Fibroblast of pulmonary artery (primary cell): ENCODE measurements at places on chromosomes 3 and 15.

DNA sequence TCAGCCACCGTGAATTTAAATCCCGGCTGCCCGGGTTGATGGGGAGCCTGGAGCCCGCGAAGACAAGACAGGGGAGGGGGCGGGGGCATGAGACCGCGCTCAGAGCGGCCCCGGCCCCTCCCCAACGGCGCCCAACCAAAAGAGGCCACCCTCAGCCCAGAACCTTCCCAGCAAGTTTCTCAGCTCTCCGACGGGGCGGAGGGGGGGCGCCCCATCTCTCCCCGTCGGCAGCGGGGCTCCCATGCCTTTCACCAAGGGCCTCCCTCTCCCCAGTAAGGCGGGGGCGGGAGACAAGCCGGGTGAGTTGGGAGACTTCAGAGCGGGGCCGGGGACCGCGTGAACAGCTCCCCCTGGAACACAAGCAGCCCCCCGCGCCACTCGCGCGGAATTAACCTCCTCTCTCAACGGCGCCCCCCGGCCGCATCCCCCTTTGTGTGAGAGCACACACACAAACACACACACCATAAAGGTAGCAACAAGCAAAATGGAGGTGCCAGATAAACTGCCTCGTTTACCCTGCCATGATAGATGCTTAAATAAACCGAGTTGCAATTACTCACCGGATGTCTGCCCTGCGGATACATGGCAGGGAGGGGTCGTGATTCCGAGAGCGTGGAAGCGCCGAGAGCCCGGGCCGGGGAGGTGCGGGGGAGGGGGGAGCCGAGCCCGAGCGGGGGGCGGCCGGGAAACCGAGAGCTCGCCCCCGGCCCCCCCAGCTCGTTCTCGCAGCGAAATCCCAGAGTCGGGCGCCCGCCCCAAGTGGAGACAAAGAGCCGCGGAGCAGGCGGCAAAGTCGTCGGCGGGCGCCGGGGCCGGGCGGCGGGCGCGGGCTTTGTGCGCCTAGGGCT is 1.3 kb downstream of the TLE3 start:
- DNase-seq, result peak; percentile 51

GRCh38 chr3:114144909-114145688 is 33.8 kb downstream of the DRD3 start:
- DNase-seq, result peak; percentile 93

DNA sequence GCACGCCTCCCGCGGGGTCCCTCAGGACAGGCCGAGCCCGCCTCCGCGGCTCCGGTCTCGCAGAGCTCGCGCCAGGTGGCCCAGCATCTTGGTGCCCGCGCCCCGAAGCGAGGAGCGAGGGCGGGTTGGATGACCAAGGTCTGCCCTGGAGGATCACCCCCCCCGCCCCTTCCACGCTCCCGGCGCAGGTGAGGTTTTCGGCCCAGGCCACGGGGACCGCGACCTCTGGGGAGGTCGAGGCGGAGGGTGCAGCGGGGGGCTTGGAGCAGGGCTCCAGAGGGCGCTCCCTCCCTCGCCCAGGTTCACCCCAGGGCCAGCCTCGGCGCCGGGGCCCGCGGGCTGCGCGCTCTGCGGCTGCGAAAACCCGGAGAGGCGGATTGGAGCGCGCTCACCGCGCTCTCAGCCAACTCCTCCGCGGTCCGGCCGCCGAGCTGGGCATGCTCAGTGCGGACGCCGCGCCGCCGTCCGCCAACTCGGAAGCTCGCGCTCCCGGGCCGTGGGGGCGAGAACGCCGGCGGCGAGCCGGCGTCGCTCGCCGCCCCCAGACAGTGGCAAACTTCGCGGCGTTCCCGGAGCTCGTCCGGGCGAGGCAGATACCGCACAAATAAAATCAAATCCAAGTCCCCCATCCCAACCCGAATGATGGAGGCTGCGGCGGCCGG is at the start of gene MED12L:
TSS of gene MED12L (plus strand) at position 438 of the 662 bp plus-strand sequence. CDS start 1,263 bp downstream, outside the sequence.
- DNase-seq, result peak; percentile 76

GRCh38 chr15:94360251-94360685 is 128.9 kb downstream of the MCTP2 start:
- no peak for DNase-seq

GRCh38 chr3:16329826-16330129 is 64.8 kb downstream of the OXNAD1 start:
- no peak for DNase-seq

- no peak for DNase-seq
These were observed 354.6 kb downstream of the GAP43 start for GRCh38 chr3:115977866-115978265.
